ENCODE measurements at places on chromosomes 11 and 22.
A peak's percentile ranks its signal among the peaks of the same experiment; 100 is the strongest.

DNA sequence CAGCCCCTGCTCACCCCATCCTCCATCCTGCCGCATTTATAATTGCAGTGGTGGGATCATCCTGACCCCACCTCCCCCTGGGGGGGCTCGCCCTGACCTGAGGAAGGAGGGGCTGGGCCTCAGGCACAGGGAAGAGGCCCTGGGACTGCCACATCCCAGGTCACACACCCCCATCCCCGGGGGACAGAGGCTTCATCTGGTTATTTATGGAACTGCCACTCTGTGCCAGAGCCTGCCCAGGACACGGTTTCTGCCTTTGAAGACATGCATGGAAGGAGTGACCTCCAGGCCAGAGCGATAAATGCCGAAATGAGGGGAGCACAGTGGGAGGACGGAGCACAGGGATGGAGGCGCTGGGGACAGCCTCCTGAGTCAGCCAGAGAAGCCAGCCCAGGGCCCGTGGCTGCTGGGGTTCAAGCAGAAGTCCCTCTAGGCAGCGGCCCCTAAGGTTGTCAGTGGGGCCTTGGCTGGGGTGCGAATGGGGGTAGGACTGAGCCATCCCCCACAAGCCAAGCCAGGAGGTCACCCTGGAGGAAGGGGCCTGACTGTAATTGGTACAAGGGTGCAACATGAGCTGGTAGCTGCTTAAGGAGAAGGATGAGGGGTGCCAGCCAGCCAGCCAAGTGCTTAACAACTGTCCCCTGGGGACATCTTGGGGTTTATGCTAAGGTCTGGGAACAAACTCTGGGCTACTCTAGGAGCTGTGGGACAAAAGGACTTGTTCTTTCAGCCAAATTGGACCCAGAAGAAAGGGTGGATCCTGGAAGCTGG is 51.4 kb upstream of the SHISAL1 start:
- no peak for DNase-seq

GRCh38 chr11:119187123-119187892 is 2.0 kb downstream of the NHERF4 start:
- no peak for DNase-seq

- DNase-seq, result no peak
Measured at GRCh38 chr22:19565382-19566278, 41.4 kb upstream of the CLDN5 start.

DNA sequence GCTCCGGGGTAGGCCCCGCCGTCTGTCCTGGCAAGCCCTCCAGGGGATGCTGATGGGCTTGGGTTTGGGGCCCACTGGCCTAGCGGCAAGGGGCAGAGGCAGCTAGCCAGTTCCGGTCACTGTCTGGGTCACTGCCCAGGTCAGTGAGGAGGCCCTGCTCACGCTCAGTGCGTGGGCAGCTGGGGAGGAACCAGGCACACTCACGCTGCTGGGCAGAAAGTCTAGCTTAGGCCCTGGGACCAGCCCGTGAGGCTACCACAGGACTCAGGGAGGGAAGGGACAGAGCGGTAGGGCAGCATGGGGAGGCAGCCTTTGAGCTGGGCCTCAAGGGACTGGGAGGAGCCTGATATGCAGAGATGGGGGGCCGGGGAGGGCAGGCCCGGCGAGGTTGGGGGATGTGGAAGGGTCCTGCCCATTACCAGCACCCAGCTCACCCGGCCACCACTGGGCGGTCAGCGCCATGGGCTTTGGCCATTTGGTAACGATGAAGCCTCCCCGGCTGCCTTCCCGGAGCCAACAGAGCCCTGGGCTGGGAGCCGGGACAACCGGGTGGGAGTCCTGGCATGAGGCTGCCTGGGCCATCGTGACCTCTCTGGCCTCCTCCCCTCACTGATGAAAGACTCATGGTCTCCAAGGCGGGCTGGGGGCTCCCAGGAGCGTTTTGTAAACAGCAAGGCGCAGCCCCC is 14.2 kb downstream of the SHISAL1 start:
- DNase-seq, result no peak

DNA sequence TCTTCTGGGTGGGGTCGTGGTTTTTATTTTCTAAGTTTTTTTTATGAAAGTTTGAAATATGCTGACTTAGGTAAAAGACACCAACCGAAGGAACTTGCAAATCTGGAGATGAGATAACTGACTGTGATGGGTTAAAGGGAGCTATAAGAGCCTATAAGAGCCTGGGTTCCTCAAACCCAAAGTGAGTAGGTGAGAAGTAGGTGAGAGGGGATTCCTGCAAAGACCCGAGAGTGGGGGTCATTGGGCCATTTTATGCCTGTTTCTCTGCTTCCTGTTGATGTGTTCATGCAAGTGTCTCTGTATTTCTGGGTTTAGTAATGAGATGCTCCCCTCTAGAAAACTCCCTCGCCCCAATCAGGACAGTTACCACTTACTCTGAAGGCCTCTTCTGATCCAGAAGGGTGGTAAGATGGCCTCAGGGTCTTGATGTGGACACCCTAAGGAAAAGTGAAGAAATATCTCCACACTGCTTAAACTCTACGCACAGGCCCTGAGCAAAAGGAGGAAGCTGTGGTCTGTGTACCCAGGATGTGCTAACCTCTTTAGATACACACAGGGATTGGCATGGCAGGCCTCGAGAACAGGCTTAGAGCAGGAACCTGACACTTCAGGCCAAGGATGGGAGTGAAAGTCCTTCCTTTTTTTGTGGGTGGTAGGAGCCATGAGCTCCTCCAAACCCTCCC is 1.8 kb downstream of the FLI1 start:
- DNase-seq, result no peak

DNA sequence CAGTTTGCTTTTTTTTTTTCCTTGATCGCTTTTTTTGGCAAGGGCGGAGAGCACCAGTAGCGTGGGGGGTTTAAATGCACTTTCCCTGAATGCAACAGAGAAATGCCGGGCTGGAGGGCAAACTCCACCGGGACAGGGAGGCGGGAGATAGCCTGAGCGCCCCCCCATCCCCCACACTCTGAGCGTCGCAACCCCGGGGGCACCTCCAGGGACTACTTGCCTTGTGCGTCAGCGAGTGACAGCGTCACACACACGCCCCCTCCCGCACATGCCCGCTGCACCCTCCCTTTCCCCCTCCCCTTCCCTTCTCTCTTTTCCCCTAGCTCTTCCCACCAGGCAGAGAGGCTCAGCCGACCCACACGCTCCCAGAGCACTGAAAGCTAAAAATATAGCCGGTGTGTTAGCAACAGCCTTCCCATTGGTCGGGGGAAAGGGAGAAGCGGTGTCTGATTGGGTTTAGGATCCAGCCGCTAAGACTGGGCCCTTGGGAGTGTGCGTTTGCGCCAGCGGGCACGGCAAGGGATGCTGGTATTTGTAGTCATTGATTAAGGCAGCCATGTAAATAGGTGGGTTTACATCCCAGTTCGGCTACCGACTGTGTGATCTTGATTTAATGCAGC is 1.7 kb upstream of the TOB2 start:
- DNase-seq, result peak; percentile 87

- no peak for DNase-seq
Measured at GRCh38 chr22:36808721-36809344, 8.0 kb downstream of the PVALB start.

- DNase-seq, result peak; percentile 9
Measured at GRCh38 chr22:35631597-35631996, 14.5 kb upstream of the MB start.

DNA sequence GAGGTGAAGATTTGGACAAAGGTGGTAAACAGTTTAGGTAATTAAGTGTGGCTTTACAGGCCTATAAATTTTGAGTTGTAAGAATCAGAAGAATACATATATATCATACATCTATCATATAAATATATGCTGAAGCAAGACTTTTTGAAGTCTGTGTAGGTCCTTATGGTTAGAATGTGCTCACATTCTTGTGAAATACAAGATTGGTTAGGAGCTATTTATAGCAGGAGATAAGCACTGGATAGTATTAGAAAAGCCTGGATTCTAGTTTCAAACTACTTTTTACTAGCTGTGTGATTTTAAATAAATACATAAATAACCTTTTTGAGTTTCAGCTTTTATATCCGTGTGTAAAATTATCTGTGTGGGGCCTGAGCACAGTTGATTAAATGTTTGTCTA is 42.3 kb downstream of the ANKRD42 start:
- no peak for DNase-seq

Measured in activated CD4-positive, alpha-beta T cell treated with anti-CD3 and anti-CD28 coated beads for 4 hours (primary cell).